Stimulated activated CD4-positive, alpha-beta T cell treated with anti-CD3 and anti-CD28 coated beads, TNF-alpha, amount 100 ng/mL, for 24 hours (primary cell): ENCODE measurements at places on chromosomes 3 and 15.

DNA sequence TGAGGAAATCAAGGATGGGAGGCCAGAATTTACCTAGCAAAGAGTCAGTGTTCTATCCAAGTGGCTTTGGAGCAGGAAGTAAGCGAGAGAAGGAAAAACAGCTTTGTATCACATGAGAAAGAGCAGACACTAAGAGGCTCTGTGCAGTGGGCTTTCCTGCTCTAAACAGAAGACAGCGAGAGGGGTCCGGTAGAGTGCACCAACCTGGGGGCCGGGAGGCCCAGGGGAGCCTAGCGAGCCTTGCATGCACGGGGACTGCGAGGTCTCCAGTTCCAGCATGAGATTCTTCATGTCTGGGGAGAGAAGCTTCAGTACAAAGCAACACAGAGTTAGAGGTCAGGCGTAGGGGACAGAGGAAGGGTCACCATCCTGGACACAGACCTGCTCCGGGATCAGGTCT is 33.5 kb downstream of the COLQ start:
- DNase-seq = no peak

DNA sequence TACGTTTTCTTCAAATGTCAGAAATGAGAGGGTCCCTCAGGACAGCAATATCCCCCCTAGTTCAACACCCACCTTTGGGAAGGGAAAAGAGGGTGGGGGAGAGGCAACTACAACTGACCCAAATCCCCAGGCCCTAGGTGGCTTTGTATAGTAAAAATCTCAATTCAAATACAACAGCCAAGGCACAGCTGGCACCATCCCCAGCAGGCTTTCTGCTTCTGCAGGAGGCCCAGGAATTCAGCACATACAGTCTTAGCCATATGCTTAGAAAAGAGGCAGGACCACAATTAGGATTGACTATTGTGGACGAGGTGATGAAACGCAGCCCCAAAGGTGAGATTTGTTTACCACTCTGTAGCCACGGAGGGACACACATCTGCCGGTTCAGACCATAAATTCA is 15.8 kb downstream of the NR2E3 start:
- DNase-seq = no peak

GRCh38 chr3:103059432-103059831 is 624.6 kb downstream of the ZPLD1 start:
- DNase-seq = no peak

DNA sequence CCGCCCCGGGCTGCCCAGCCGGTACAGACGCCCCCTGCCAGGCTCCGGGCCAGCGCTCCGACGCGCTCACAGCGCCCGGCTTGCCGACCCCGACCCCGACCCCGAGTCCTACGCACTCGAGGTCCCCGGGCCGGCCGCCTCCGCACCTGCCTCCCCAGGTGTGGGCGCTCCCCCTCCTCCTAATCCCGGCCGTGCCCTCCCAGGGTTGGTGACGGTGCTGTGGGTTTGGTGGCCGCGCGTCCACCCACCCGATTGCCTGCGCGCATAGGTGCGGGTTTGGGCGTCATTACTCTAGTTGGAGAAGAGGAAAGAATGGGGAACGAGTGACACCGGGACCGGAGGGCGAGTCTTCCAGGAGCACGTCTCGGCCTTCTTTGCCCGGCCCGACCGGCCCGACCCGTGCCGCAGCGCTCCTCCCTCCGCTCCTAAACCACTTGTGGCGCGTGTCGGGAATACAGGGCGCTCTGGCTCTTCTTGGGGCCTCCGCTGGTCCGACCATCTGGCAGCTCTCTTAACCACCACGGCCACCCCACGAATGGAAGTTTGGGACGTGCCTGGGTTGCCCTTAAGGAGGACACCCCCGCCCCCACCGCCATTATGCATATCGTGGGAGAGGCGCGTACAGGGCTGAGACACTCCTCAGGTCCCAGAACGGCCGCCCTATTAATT is 810 bp upstream of the THRB start:
- DNase-seq = no peak

- no peak for DNase-seq
Measured at GRCh38 chr3:117788506-117788905, 1078.9 kb downstream of the TUSC7 start.

- no peak for DNase-seq
Measured at GRCh38 chr15:43067717-43068461, 37.9 kb downstream of the UBR1 start.

DNA sequence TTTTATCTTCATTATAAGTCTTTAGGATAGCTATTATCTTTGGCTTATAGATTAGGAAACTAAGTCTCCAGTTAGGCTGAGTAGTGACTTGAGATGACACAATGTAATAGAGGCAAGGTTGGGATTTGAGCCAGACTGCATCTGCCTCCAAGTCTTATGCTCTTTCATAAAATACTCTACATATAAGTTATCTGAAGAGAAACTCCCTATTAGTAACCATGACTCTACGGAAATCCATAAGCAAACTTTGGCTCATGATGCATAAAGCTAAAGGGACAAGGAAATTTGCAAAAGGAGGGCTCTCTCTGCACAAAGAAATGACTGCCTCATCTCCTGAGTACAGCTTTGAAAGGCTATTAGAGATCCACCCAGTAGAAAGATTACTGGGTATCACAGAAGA is 77.6 kb upstream of the FRMD4B start:
- DNase-seq = no peak

GRCh38 chr3:152204218-152204617 is 64.5 kb upstream of the MBNL1 start:
- DNase-seq = no peak

DNA sequence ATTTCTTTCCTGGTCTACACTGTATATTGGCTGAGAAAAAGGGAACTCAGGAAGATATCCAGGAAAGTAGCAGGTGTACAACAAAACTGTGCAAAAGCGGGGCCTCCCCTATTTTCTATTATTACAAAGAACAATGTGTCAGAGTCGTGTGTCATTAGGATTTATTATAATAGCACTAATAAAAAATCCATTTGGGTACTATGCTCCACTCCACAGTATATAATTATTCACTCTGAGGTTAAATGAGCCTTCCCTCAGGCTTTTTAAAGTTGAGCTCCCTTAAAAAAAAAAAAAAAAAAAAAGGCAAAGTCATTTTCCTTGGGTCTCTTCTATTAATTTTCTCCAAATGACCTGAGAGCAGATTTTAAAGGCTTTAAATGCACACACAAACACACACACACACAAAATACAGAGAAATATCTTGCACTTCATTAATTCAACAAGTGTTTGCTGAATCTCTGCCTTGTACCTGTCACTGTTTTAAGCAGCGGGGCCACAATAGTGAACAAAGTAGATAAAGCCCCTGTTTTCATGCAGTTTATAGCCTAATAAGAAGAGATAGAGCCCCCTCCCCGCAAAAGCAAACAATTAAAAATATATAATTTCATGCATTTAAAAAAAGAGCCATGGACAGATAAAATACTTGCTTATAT is 1.3 kb upstream of the DPP8 start:
- DNase-seq = no peak

- no peak for DNase-seq
Measured at GRCh38 chr15:98876451-98877369, 130.9 kb downstream of the PGPEP1L start.

DNA sequence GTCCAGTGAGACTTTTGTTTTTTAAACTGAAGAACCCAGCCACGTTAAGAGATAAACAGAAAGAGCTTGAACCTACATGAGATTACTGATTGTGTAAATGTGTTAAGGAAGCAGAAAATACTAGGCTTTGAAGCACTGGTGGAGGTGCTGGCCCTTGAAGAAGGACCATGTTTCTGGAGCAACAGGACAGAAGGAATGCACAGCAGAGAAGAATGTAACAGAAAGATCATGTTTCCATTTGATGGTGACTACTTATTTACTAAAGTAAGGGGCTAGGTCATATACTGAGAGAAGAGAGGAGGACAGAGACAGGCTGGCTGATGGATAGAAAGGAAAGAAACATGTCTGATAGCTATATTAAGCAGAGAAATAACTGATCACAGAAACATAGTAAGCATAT is 88.8 kb downstream of the CLASP2 start:
- no peak for DNase-seq

DNA sequence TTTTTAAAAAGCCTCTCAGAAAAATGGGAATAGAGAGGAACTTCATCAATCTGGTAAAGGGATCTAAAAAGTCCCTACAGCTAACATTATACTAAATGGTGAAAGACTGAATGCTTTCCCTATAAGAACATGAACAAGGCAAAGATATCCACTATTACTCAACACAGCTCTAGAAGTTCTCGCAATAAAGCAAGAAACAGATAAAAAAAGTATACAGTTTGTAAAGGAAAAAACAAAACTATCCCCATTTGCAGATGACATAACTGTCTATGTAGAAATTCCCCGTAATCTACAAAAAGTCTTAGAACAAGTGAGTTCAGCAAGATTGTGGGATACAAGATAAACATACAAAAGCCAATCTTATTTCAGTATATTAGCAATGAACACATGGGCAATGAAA is 15.4 kb downstream of the EDC3 start:
- DNase-seq = no peak

DNA sequence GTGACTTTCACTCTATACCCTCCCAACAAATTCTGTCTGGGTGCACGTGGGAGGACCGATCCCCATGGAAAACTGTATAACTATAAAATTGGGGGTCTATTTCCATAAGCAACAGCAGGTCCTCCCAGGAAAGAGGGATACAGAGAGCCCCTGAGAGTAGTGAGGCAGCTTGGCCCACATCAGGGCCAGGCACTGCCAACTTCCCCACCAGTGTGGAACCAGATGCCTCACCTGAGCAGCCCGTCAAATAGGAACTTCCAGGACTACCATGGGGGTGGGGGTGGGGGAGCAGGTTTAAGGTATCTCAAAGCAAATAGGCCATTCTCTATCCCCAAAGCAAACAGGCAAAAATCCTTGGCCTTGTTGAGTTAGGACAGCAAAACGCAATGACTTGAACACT is 33.3 kb upstream of the DUSP7 start:
- no peak for DNase-seq

DNA sequence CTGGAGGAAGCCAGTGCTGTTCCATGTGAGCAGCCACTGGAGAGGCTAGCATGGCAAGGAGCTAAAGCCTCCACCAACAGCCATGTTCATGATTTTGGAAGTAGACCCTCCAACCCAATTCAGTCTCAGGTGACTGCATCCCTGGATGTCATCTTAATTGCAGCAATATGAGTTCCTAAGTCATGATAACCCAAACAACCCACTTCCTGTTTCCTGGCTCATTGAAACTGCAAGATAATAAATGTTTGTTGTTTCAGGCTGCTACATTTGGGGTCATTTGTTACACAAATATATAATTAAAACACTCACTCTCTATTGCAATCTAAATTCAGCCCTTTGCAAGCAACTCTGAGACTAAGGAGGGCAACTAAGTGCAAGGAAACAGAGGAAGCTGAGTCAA is 62.4 kb upstream of the SLC24A5 start:
- DNase-seq = no peak

DNA sequence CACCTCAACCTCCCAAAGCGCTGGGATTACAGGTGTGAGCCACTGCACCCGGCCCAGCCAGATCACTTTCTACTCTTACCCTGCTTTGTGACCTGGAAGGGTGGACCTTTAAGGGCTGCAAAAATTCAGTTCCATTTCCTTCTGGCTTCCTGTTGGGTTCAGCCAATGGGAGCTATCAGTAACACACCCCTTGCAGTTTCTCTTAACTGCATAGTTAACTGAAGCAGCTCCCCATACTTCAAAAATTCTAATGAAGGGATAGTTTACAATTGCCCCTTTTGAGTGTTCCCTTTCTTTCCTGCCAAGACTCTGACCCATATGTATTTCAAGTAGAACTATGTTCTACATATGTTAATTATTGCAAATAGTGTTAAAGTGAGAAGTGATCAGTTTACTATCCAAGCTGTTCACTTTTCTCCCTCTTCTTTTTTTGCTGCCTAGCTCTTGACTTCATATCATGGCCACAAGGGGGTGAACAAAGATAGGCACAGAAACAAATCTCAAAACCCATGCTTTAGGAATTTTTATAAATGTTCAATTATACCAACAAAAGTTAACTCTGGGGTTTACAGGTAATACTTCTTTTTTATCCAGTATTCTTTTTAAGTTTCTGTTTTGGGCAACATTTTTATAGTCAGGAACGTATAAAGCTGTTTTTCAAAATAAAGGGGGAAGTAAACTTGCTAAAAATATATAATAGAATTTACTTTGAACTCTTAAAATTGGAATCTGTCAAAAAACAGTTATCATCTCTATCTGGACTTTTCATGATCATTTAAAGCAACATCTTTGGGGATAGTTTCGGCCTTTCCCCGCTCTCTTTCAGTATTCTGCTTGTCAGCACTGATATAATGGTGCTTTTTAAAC is 8.1 kb downstream of the PGBD4 start:
- DNase-seq = no peak

DNA sequence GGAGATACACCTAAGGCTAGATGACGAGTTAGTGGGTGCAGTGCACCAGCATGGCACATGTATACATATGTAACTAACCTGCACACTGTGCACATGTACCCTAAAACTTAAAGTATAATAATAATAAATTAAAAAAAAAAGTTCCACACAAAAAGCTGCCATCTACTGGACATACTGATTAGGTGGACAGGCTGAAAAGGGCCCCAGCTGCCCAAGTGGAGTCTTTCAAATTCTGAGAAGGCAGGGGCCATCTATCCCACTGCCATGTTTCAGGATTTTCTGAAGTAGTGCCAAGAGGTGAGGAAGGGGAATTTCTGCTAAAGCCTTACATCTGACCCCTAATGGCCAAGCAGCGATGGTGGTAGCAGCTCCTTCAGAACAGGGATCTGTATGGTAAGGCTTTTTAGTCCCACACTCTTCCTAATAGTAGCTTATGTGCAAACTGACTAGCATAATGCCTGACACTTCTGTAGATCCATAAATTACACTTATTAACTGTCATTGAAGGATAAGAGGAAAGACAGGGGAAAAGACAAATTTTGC is 7.7 kb downstream of the FSTL1 start:
- no peak for DNase-seq

DNA sequence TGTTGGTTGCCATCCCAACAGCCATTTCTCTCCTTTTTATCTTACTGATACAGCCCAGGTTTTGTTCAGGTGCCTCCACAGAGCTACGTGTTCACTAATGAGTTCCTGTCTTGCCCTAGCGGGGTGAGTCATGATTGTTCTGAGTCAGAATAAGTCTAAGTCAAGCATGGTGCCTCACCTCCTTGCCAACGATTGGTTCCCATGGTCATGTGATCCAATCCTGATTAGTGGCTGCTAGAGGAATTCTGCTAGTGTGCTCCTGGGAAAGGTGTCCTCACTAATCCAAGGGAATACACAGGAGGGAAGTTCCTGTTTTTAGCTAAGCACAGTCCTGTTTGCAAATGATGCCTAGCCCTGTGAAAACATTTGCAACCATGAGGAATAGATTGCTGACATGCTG is 99.8 kb downstream of the NSUN3 start:
- DNase-seq = no peak

DNA sequence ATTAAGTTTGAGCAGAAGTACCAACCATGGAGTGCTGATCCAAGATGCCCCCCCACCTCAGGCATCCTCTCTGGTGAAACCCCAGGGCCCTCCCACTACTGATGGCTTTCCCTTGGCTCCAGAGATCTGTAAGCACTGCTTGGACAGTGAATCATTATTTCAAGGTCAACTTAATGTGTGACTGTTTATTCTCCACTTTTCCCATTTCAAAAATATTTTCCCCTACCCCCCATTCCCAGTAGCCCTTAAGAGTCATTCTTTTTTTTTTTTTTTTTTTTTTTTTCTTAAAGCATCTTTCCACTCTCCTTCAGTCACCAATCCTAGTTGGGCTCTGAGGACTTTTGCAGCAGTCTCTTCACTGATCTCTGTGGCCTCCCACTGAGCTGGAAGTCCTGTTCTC is 82.6 kb downstream of the PCCB start:
- no peak for DNase-seq

GRCh38 chr3:13976469-13976868 is 96.6 kb upstream of the WNT7A start:
- DNase-seq = no peak
